ENCODE measurements at places on chromosomes 1 and 21. TPM values are rescaled to one million over a fixed set of nuclear protein-coding genes. Genes with fewer than 3 reads are reported as not detected.

COG2 gene
- 23.5 TPM for total RNA-seq

SPRR2B gene
- total RNA-seq, result not detected

GPR52 gene
- total RNA-seq, result not detected

TESK2 gene
- 0.16 TPM for total RNA-seq

BNIPL gene
- total RNA-seq, result 0.04 TPM

PIK3C2B gene
- total RNA-seq, result 7.4 TPM
